ENCODE measurements at places on chromosomes 13 and 19. TPM values are rescaled to one million over a fixed set of nuclear protein-coding genes. Genes with fewer than 3 reads are reported as not detected.

DNA sequence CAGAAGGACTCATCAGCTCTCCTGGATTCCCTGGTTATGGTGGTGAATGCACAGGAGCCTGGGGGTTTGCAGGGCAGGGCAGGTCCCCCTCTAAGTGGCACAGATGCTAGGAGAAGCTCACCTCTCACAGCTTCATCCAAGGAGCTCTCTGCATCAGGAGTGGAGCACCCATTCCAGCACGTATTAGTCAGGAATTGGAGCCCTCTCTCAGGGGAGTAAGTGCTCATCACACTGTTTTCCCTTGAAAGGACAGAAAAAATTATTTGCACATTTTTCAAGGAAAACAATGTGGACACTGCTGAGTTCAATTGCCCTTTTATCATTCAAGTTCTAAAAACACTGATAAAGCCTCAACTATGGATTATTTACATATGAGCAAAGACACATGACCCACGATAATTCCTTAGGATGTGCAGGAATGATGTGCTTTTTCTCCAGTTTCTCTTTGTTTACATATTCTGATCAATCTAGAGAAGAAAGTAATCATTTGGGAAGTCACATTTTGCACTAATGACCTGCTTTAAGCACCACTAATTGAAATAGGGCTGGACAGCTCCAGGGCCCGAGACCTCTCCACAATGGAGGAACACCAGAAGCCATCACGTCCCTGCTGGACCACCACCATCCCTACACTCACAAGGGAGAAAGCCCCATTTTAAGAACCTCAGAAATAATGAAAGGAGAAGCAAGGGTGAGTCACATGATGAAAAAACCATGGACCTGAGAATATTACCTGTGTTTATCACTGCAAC lies 40.6 kb downstream of the SOHLH2 start:
- H3K4me1 ChIP-seq: no peaks in the 10 kb centered on the region
- DNase-seq: no peak
- no peaks in the 10 kb centered on the region for H3K36me3 ChIP-seq
- no peaks in the 10 kb centered on the region for H3K27me3 ChIP-seq

DNA sequence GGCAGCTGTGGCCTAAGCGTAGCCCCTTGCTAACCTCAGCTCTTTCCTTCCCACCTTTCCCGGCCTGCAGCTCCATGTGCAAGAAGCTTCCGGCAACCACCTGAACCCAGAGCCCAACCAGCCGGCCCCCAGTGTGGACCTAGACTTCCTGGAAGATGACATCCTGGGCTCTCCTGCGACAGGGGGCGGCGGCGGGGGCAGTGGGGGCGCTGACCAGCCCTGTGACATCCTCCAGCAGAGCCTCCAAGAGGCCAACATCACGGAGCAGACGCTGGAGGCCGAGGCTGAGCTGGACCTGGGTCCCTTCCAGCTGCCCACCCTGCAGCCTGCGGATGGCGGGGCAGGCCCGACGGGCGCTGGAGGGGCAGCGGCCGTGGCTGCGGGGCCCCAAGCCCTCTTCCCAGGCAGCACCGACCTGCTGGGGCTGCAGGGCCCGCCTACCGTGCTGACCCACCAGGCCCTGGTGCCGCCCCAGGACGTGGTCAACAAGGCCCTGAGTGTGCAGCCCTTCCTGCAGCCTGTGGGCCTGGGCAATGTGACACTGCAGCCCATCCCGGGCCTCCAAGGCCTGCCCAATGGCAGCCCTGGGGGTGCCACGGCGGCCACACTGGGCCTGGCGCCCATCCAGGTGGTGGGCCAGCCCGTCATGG lies 33.8 kb upstream of the EHD2 start:
- no peaks in the 10 kb centered on the region for H3K4me1 ChIP-seq
- H3K27ac ChIP-seq: no peak overlapping the region
- no peaks in the 10 kb centered on the region for H3K27me3 ChIP-seq
- no peak overlapping the region for H3K4me3 ChIP-seq
- H3K36me3 ChIP-seq: peaks cover 14% of the 10 kb centered on the region

The CNMD gene
- not detected for polyA plus RNA-seq

GRCh38 chr19:42074513-42075363 lies 1.2 kb upstream of the ZNF574 start:
- H3K27ac ChIP-seq: peak overlapping the region; percentile 100
- no peaks in the 10 kb centered on the region for H3K27me3 ChIP-seq

- H3K36me3 ChIP-seq: no peaks in the 10 kb centered on the region
- no peaks in the 10 kb centered on the region for H3K4me1 ChIP-seq
- no peak within 1 kb of the TSS for H3K27ac ChIP-seq
- no peak within 1 kb of the TSS for H3K4me3 ChIP-seq
These were observed at the start of gene ERICH6B for GRCh38 chr13:45615501-45616101. Gene ERICH6B, minus strand, starts transcription at chr13:45615739. Its CDS starts 18,734 bp downstream, at chr13:45597005.

The ZNF841 gene
- polyA plus RNA-seq: 8.3 TPM

GRCh38 chr19:18443406-18443805 lies 5.5 kb upstream of the ISYNA1 start:
- no peak for DNase-seq
- no peak overlapping the region for H3K4me3 ChIP-seq
- no peak overlapping the region for H3K27ac ChIP-seq
- no peaks in the 10 kb centered on the region for H3K27me3 ChIP-seq

DNA sequence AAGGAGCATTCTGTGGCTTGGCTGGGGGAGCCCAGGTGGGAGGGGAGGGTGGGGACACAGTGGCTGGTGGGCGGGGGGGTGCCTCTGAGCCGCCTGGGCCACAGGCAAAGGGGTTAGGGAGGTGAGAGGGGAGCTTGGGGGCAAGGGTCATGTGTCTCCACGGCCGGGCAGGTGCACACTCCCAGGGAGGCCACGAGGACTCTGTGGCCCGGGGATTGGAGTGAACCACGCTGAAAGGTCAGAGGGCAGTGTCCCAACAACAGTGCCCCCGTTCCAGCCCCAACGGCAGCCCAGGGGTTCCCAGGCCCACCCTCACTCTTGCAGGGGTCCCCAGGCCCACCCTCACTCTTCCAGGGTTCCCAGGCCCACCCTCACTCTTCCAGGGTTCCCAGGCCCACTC lies 9.6 kb downstream of the C2CD4C start:
- no peaks in the 10 kb centered on the region for H3K27me3 ChIP-seq
- no peaks in the 10 kb centered on the region for H3K36me3 ChIP-seq
- H3K27ac ChIP-seq: no peak overlapping the region
- H3K4me3 ChIP-seq: no peak overlapping the region
- DNase-seq: no peak
- H3K4me1 ChIP-seq: no peaks in the 10 kb centered on the region

DNA sequence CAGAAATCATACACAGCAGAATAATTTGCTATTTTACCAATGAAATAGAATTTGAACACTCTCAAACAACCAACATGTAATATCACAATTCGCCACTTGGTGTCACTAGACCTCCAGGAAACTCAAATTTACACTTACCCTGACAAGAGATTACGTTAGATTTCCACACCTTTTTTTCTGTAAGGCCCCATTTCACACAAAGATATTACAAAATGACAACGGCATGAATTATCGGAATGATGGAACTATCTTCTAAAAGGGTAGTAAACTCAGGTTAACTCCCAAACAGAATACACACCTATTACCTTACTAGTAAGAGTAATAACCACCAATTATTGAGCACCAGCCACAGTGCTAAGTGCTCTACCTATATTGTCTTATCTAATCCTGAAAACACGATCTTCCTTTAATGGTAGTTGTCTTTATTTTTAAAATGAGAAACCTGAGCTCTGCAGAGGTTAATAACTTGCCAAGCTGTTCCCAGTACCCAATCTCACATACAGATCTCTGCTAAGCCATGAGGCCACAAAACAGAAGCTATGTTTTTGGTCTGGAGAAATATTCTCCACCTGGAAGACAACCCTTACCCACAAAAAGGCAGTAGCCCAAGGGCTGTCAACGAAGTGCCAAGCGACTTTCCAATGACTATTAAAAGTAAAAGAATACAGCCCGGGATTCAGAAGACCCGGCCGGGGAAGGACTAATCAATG lies 152.4 kb downstream of the DCLK1 start:
- H3K4me3 ChIP-seq: no peak overlapping the region
- no peaks in the 10 kb centered on the region for H3K36me3 ChIP-seq
- H3K27ac ChIP-seq: no peak overlapping the region
- DNase-seq: no peak

GRCh38 chr13:48583859-48584311 lies 51.0 kb upstream of the RCBTB2 start:
- H3K36me3 ChIP-seq: no peaks in the 10 kb centered on the region
- no peak overlapping the region for H3K27ac ChIP-seq
- DNase-seq: no peak

- no peak overlapping the region for H3K4me3 ChIP-seq
- no peak overlapping the region for H3K27ac ChIP-seq
- H3K36me3 ChIP-seq: no peaks in the 10 kb centered on the region
- peaks cover 6% of the 10 kb centered on the region for H3K27me3 ChIP-seq
These were observed 58.7 kb downstream of the IER2 start for GRCh38 chr19:13208672-13209483.

GRCh38 chr13:111468037-111468959 lies 147.9 kb downstream of the TEX29 start:
- no peaks in the 10 kb centered on the region for H3K36me3 ChIP-seq
- H3K27ac ChIP-seq: no peak overlapping the region
- no peak for DNase-seq
- no peaks in the 10 kb centered on the region for H3K27me3 ChIP-seq

DNA sequence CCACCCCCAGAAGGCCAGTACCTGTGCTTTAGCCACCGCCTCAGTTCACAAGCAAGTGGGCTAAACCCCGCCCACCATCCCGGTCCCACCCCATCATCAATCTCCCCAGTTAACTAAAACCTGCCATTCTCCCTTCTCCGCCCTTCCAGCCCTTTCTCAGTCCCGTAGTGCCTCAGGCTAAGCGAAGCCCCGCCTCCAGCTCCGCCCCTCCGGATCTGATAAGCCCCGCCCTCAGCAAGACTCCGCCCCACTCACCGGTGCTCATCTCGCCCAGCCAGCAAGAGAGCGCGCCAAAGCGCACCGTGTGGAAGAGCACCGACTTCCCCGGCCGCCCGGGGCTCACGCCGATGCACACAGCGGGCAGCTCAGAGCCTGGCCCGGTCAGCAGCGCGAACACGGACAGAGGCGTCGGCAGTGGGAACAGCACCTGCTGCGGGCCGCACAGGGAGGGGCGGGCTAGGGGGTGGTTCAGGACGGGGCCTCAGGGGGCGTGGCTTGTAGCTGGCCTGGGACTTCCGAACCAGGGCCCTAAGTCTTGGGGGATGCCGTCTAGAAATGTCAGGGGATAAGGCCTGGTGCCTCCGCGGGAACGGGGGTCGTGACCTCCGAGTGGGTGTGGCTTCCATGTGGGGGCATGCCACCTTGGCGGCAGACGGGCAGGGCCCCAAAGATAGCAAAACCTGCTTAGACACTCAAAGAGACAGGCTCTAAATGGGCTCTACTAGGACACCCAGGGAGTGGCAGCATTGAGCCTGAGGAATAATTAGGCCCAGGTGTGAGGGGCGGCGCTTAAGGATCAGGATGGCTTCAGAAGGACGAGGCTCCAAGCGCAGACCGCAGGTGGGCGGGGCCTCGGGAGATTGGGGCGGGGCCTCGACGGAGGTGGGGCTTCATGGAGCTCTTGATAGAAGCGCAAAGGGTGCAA lies 21.4 kb downstream of the MAP4K1 start:
- H3K27me3 ChIP-seq: peaks cover 5% of the 10 kb centered on the region
- H3K4me1 ChIP-seq: no peaks in the 10 kb centered on the region
- no peak for DNase-seq
- H3K36me3 ChIP-seq: no peaks in the 10 kb centered on the region
- H3K4me3 ChIP-seq: no peak overlapping the region

DNA sequence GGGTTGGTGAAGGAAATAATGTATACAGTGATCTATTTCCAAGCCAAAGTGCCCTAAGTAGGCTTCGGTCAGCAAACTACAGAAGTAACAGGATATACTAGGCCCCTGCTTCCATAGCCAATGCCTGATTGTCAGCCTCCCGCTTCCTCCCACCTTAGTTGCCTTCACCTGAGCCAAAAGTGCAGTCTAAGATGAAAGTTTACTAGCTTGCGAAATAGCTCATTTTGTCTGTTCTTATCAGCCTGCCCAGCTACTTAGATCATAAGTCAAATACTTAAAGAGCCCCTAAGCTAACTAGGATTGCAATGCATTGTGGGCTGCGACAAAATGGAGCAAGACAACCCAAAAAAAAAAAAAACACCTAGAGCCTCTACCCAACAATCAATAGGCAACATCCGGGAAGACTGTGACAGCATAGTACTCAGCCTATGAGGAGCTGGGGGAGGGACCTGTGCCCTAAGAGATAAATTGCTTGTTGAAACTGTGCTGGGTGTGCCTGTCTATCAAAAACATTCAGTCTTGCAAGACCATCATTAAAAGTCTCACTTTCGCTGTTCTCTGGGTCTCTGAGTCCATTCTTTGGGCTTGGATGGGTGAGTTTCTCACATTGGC lies 454.7 kb upstream of the TSHZ3 start:
- no peak for DNase-seq
- no peaks in the 10 kb centered on the region for H3K27me3 ChIP-seq
- H3K36me3 ChIP-seq: no peaks in the 10 kb centered on the region
- no peaks in the 10 kb centered on the region for H3K4me1 ChIP-seq
- no peak overlapping the region for H3K27ac ChIP-seq

DNA sequence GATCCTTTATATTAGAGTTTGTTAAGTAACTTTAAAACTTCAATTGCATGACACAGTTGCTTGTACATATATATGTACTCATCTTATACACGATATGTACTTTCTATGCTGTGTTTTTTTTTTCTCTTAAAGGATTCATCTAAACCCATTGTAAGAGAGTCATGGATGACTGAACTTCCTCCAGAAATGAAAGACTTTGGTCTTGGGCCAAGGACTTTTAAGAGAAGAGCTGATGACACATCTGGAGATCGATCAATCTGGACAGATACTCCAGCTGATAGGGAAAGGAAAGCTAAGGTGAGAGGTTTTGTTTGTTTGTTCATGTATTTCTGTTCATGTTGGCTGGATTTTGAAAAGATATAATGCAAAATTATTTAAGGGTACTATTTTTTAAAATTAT lies 26.0 kb downstream of the GPALPP1 start:
- H3K36me3 ChIP-seq: peaks cover 7% of the 10 kb centered on the region
- H3K4me1 ChIP-seq: no peaks in the 10 kb centered on the region
- DNase-seq: no peak
- no peaks in the 10 kb centered on the region for H3K27me3 ChIP-seq

- no peak overlapping the region for H3K27ac ChIP-seq
- H3K4me3 ChIP-seq: peak overlapping the region; percentile 56
- no peaks in the 10 kb centered on the region for H3K36me3 ChIP-seq
- DNase-seq: no peak
These were observed 665 bp downstream of the ZNF347 start for GRCh38 chr19:53158119-53158656.

DNA sequence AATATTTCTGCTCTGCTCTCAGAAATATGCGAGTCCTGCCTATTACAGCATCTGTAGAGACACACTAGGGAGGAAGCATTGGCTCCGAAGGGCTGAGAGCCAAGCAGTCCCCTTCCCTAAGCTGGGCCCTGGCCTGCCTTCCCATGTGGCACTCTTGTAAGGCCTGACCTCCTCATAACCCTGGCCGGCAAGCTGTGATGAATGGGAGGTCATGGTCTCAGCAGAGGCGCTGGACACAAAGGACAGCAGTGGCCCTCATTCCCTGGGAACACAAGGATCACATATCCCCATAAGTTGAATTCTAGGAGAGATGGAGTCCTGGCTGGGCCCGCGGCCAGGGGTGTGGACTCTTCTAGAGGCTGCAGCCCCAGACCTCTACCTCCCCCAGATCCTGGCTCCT lies 483.3 kb downstream of the ZNF536 start:
- no peaks in the 10 kb centered on the region for H3K27me3 ChIP-seq
- H3K27ac ChIP-seq: no peak overlapping the region
- H3K36me3 ChIP-seq: no peaks in the 10 kb centered on the region
- no peak overlapping the region for H3K4me3 ChIP-seq
- H3K4me1 ChIP-seq: no peaks in the 10 kb centered on the region

The ZNF208 gene
- polyA plus RNA-seq: 0.20 TPM

- DNase-seq: no peak
- no peaks in the 10 kb centered on the region for H3K27me3 ChIP-seq
- no peaks in the 10 kb centered on the region for H3K4me1 ChIP-seq
- H3K4me3 ChIP-seq: no peak overlapping the region
- H3K36me3 ChIP-seq: peaks cover 42% of the 10 kb centered on the region
These were observed 38.9 kb downstream of the TMED1 start for GRCh38 chr19:10797078-10797477.
